ENCODE measurements at places on chromosomes 5 and 9. TPM values are rescaled to one million over a fixed set of nuclear protein-coding genes. Genes with fewer than 3 reads are reported as not detected.

- no peak for DNase-seq
These were observed 24.2 kb upstream of the NREP start for GRCh38 chr5:111781200-111781599.

- DNase-seq: no peak
These were observed 15.6 kb downstream of the RIC1 start for GRCh38 chr9:5644501-5644900.

GRCh38 chr9:5563417-5563815, 53.1 kb downstream of the PDCD1LG2 start:
- DNase-seq: no peak

DNA sequence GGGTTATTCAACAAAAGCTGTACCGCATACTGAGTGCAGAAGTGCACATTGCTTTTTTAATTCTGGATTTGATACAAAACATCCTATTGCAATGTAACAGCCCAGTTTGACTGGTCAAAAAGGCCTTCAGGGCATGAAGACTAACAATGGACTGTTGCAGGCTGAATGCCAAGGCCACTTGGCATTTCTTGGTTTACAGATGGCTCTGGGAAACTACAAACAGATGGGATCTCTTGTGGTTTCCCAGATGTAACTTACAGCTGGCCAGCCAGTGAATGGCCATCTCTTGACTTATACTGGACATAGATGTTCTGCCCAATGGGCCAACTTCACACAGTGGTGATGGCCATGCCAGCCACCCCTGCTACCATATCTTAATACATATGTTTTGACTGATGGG, 36.8 kb downstream of the UGT3A2 start:
- DNase-seq: no peak

GRCh38 chr5:135320718-135321484, 78.1 kb downstream of the MACROH2A1 start:
- DNase-seq: no peak

Gene C5orf58
- total RNA-seq: not detected

Gene HSD17B3
- total RNA-seq: not detected

Gene TCF7
- 0.97 TPM for total RNA-seq
